ENCODE measurements at places on chromosomes 2 and 18. TPM values are rescaled to one million over a fixed set of nuclear protein-coding genes. Genes with fewer than 3 reads are reported as not detected.

Gene STARD6
- not detected for total RNA-seq

Gene SIX3
- not detected for total RNA-seq

Gene CIAO1
- 86.1 TPM for total RNA-seq

DNA sequence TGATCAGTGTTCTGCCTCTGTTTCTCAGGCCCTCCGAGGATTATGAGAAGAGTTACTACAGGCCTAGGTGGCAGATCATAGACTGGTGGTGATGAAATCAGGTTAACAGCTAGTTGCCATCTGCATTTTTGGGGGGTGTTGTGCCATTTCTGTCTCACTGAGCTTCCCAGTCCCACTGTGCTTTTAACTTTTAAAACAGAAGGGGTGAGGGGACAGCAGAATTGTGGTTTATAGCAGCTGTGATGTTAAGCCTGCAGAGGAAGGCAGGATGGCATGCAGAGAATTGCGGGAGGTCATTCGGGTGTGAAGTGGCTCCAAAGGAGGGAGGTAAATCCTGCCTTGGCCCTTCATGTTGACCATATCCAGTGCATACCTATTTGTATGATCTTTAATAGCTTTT is 5.0 kb downstream of the CAB39 start:
- no peak for DNase-seq

DNA sequence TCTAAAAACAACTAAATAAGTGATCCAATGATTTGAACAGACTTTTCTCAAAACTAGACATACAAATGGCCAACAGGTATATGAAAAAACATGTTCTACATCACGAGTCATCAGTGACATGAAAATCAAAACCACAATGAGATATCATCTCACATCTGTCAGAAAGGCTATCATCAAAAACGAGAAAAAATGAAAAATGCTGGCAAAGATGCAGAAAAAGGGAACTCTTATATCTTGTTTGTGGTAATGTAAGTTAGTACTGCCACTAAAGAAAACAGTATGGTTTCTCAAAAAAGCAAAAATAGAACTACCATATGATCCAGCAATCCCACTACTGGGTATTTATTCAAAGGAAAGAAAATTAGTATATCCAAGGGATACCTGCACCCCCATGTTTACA is 255.3 kb upstream of the FBXO11 start:
- no peak for DNase-seq
